ENCODE measurements at places on chromosomes 2 and 18.

GRCh38 chr2:173752152-173752551 lies 213.0 kb downstream of the SP3 start:
- DNase-seq, result no peak

- DNase-seq, result no peak
Observed at GRCh38 chr2:138432971-138433370, 68.6 kb upstream of the SPOPL start.

DNA sequence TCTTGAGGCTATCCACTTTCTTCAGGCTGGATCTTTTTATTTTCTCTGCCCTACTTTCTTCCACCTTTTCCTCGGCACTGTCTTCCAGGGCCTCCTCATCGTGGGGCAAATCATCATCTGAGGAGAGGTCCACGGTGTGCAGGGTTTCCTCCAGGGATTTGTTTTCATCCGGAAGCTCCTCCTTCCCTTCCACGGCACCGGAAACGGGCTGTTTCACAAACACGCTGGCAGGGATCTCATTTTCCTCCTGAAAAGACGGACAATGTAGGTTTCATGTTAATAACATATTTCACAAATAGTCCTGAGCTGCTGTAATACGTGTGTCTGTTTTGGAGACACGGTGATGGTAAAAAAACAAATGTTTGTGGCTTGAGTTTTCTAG lies 10.4 kb downstream of the CAVIN2 start:
- DNase-seq, result no peak

DNA sequence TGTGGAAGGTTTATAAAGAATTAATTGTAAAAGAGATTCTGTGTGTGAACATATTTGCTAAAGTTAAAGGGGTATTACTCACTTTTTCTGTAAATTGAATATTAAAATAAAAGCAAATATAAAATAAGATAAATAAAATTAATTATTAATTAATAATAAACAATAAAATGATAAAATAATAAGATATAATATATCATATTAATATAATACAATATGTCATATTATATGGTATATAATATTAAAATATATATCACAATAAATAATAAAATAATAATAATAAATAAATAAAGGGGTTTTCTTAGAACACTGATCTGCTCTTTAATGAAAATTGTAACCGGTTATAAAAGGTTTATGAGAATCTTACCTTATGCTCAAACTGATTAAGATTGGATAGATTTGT lies 29.8 kb downstream of the TMEM200C start:
- DNase-seq, result no peak

- no peak for DNase-seq
Observed at GRCh38 chr2:7612969-7613368, 695.8 kb downstream of the RNF144A start.

GRCh38 chr2:238883421-238883901 lies 35.6 kb downstream of the TWIST2 start:
- DNase-seq, result no peak

- DNase-seq, result no peak
Observed at GRCh38 chr2:66960161-66960560, 437.0 kb upstream of the ETAA1 start.

- no peak for DNase-seq
Observed at GRCh38 chr18:34857320-34857719, 147.2 kb downstream of the DTNA start.

- DNase-seq, result no peak
Observed at GRCh38 chr2:85854166-85854509, 34.7 kb downstream of the ST3GAL5 start.

DNA sequence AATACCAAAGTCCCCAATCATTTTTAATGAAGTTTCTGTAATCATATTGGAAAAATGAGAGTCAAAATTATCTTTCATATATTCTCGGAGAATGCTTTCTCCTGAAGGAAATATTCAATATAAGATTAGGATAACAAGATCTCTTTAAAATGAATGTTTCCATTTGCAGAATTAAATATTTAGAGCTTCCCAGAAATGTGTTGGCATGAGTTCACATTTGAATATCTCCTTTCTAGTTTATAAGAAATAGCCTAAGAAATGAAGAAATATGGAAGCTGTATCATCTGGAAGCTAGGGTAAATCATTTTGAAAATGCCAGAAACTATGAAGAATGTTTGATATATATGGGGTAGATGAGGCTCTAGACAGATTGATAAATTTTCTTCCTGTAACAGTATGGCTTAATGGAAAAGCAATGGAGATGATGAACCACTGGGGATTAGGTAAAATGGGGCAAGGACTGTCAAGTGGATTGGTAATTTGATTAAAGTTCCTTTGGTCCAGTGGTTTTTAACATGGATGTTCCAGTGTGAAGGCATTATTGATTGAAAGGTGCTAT lies 184.6 kb upstream of the ZNF804A start:
- DNase-seq, result no peak

- DNase-seq, result no peak
Observed at GRCh38 chr2:178152033-178152432, 39.8 kb downstream of the RBM45 start.

GRCh38 chr18:11944786-11945185 lies 36.5 kb upstream of the IMPA2 start:
- no peak for DNase-seq

DNA sequence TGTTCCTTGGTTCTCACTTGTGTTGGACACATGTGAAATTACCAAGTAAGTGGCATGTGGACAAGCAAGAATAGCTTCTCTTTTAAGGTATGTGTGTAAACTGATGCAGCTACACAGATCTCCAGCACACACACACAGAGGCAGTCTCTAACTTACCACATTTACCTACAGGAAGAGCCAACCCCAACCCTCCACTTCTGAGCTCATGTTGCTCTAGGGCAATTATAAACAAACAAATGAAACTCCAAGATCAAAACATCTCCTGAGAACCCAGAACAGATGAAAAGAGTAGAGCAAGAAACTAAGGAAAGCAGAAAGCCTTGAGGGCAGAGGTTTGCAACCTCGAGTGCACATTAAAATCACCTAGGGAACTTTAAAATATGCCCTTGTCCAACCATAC lies 16.0 kb upstream of the TMEM37 start:
- DNase-seq, result no peak

GRCh38 chr2:239648607-239649006 lies 247.8 kb upstream of the HDAC4 start:
- no peak for DNase-seq

- no peak for DNase-seq
Observed at GRCh38 chr2:99600981-99601651, 111.3 kb upstream of the REV1 start.

- no peak for DNase-seq
Observed at GRCh38 chr2:216574046-216574445, 59.2 kb upstream of the IGFBP2 start.

- no peak for DNase-seq
Observed at GRCh38 chr2:240323601-240324291, 111.7 kb upstream of the GPC1 start.

GRCh38 chr2:33116799-33117198 lies 170.0 kb downstream of the LTBP1 start:
- no peak for DNase-seq

GRCh38 chr2:173124441-173124840 lies 48.8 kb downstream of the MAP3K20 start:
- no peak for DNase-seq

DNA sequence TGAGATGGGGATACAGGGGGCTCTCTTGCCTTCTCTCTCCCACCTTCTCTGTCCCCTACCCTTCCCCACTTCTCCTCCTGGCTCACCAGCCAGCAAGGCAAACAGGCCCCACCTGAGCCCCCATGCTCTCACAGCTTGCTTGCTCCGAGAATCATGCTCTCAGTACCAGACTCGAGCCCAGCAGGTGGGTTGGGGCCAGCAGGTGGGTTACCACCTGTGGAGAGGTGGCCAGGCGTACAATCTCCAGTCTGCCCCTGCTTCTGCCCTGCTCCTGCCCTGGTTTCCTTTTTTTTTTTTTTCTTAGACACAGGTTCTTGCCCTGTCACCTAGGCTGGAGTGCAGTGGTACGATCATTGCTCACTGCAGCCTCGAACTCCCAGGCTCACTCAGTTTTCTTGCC lies 214.5 kb downstream of the SH3RF3 start:
- DNase-seq, result no peak

DNA sequence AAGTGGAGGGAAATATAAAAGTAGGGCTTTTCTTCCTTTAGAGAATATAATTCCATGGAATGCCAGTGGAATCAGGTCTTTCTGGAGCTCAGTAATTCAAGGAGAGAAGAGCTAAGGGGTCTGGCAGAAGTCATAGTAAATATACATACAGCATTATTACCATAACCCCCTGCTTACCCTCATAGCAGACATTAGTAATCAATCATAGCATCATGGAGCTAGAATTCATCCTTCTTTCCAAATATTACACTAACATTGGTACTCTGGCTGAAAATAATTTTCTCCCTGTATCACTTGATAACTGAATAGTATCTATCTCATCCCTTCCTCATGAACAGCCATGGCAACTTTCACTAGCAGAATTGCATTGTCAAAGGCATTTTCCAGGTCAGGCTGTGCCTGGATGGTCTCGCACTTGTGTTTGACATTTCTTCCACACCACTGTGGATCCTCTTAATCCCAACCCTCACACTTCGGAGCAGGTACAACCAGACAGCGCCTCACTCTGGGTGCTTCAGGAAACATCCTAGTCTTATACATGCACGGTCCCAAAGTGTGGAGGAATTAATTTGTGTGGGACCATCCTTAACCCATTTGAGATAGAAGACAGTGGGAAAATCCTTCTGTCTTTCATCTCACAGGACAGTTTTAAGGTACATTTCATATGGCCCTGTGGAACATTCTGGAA lies 84.2 kb upstream of the SEC11C start:
- DNase-seq, result no peak

GRCh38 chr18:33135951-33136660 lies 304.4 kb downstream of the CCDC178 start:
- DNase-seq, result no peak

DNA sequence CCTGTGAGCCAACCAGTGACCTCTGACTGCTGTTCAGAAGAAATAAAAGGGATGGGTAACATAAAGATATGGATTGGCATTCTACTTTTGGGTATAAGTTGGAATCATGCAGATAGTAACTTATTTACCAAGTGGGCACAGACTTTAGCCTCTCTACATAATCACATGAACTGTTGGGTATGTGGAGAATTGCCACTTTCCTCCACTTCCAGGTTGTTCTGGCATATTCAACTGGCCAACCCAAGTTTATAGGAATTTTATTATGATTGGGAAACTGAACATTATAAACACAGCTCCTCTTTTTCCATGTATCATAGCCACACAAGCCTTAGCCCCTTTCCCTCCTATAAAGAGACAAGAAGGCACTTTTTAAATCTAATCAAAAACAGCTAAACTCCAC lies 179.3 kb downstream of the RNF152 start:
- DNase-seq, result no peak

DNA sequence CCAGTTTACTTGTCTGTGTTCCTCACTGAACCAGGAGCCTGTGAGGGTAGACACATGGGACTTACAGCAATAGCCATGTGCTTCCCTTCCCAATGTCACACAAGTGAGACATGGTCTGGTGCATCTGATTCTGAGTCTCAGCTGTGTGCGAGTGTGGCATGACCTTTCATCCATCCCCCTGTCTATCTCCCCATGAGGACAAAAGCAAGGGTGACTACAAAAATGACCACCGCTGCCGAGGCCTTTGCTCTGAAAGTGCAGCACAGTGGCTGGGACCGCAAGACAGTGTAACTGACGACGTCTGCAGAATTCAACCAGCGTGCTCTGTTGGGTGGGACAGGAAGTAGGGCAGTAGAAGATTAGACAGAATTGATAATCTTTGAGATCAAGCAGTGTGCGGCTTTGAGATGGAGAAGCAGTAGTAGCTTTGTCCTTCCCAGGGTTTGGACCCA lies 50.5 kb downstream of the RAB31 start:
- no peak for DNase-seq

DNA sequence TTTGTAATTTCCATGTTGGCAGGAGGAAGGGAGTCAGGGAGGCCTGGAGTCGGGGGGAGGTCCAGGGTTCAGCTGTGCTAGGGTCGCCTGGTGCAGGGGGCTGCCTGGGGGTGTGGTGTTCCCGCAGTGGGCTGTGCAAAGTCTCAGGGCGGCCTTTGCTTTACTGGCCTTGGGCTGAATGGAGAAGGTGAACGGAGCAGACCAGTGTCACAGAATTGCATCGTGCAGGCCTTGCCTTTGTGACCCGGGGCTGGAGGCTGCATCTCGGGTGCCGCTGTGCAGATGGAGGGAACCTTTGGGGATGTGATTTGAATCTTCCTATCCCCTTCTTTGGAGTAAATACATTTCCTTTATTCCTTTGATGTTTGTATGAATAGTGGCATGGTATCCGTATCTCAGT lies 8.8 kb downstream of the SNTG2 start:
- no peak for DNase-seq

GRCh38 chr2:236761358-236761757 lies 191.7 kb downstream of the ACKR3 start:
- no peak for DNase-seq

GRCh38 chr18:59561612-59562011 lies 135.6 kb downstream of the CCBE1 start:
- DNase-seq, result no peak

DNA sequence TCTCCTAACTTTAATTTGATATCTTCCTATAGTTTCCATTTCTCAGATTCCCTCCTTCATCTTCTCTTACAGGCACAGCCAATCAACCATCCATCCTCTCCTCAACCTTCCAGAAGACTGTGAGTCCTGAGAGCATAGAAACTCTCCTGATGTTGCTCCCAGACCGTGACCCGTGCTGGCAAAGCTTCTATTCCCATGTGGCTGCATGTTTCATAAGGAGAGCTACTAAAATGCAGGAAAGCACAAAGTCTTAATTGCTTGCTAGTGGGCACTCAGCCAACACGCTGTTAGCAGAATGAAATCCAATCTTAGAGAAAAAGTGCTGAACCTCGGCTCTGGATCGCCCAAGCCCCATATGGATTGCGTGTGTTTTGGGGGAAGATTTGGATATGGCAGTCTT lies 1244.7 kb upstream of the ZEB2 start:
- DNase-seq, result no peak

- no peak for DNase-seq
Observed at GRCh38 chr18:66635342-66635741, 31.5 kb upstream of the CDH19 start.

DNA sequence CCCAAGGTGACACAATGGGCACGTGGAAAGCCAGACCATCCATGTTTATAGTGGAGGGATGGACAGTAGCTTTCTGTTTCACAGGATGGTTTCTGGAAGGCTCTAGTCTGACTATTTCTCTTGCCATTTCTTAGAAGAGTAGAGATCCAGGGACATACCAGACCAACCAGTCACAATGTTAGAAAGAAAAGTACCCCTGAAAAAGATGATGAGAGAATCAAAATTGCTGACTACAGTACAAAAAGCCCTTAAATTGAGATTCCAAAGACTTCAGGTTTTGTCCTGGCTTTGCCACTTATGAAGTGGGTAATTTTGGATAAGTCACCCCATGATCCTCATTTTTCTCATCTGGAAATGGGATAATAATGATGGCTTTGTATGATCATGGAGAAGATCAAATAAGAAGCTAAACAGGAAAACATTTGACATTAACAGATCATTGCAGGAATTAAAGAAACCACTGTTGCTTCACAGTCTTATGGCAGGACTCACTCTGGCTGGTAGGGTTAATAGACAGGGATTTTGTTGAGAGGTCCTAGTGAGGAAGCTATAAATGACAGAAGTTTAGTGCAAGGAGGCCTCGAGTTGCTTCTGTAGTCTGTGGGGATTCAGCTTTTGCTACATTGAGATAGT lies 386.0 kb downstream of the IRS1 start:
- DNase-seq, result no peak

GRCh38 chr2:172232708-172233396 lies 130.2 kb upstream of the DLX2 start:
- no peak for DNase-seq

Measured in stimulated activated CD4-positive, alpha-beta T cell treated with anti-CD3 and anti-CD28 coated beads, Interleukin-4, amount 100 ng/mL, for 48 hours (primary cell).